ENCODE measurements at places on chromosomes 6 and 20.

- DNase-seq, result peak; percentile 54
These were observed 29.3 kb downstream of the DOP1A start for GRCh38 chr6:83096791-83097190.

GRCh38 chr20:34536798-34537394 is 20.7 kb downstream of the DYNLRB1 start:
- DNase-seq, result no peak

- DNase-seq, result no peak
These were observed 19.7 kb upstream of the NTSR1 start for GRCh38 chr20:62688855-62689460.

DNA sequence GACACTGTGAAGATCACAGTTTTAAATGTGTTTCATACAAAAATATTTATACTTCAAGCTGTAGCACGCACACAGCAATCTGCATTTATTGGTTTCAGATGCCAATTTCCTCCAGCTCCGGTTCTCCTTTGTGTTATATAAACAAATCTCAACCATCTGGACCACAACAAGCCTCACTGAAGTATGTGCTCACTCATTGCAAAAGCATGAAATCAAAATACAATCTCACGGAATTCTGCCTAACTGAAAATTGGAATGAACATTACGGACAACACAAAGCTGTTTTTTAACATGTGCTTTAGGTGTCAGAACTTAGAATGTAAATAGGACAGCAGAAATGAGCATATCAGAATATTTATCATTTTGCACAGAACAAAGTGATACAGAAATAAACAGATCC is 38.0 kb downstream of the RCAN2 start:
- peak; percentile 73 for DNase-seq

GRCh38 chr20:17835934-17836300 is 132.7 kb downstream of the SNX5 start:
- peak; percentile 18 for DNase-seq

- DNase-seq, result no peak
These were observed 84.0 kb upstream of the SALL4 start for GRCh38 chr20:51886341-51886740.

DNA sequence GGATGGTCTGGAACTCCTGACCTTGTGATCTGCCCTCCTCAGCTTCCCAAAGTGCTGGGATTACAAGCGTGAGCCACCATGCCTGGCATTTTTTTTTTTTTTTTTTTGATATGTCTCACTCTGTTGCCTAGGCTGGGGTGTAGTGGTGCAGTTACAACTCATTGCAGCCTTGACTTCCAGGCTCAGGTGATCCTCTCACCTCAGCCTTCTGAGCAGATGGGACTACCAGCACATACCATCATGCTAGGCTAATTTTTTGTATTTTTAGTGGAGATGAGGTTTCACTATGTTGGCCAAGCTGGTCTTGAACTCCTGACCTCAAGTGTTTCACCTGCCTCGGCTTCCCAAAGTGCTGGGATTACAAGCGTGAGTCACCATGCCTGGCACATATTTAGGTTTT is 34.3 kb downstream of the PHF20 start:
- no peak for DNase-seq

DNA sequence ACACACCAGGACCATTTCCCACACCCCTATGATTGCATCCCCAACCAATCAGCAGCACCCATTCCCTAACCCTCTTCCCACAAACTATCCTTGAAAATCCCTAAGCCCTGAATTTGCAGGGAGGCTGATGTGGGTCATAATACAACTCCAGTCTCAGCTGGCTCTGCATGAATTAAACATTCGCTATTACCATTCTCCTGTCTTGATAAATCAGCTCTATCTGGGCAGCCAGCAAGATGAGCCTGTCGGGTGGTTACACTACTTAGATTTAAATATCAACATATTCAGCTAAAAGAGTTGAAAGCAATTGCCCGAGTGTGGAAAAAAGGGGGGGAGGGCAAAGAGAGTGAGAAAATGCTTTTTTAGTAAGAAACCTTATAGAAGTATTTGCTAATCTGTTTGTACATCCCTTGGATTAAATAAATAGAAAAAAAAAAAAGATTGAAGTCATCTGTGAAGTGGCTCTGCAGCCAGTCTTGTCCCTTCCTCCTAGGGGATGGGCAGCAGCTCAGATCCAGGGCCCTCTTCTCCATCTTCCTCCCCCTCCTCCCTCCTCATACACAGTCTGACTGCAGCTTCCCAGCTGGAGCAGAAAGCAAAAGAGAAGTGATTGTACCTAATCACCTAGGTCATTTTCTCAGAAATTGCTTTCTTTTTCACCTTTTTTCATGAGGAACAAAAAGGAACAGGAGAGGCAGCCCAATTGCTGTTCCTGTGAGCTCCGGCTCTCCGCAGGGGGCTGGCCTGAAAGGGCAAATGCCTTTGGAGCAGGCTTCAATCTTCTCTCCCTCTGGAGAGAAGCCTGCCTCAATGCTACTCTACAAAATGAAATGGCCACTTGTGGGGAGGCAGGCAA is 356.6 kb upstream of the SULF2 start:
- DNase-seq, result no peak

GRCh38 chr6:49342410-49342809 is 120.6 kb downstream of the MMUT start:
- no peak for DNase-seq

GRCh38 chr20:40506537-40506939 is 182.5 kb downstream of the MAFB start:
- DNase-seq, result peak; percentile 96

- DNase-seq, result peak; percentile 16
These were observed 14.5 kb upstream of the CYP24A1 start for GRCh38 chr20:54188132-54188849.

- no peak for DNase-seq
These were observed 1067.5 kb upstream of the MAP3K7 start for GRCh38 chr6:91654357-91654756.

DNA sequence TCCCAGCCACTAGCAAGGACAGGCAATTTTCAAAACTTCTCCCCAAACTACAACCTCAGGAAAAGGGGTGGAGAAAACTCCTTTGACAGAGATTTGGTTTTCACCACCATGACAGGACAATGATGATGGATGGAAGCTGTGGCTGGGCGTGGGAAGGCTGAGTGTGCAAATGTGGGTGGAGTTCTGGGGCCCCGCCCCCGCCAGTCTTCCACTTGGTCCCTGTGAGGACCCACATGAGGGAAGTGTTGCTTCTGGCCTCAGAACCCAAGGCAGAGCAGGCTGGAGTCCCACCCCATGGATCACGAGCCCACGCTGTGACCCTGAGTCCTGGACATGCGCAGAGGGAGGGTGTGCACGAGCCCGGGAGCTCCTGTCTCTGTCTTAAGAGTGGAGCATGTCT is 21.5 kb upstream of the MRGBP start:
- no peak for DNase-seq

- DNase-seq, result no peak
These were observed 349.2 kb downstream of the ZFAND3 start for GRCh38 chr6:38168699-38169098.

- no peak for DNase-seq
These were observed 94.9 kb downstream of the OGFRL1 start for GRCh38 chr6:71383476-71383875.

DNA sequence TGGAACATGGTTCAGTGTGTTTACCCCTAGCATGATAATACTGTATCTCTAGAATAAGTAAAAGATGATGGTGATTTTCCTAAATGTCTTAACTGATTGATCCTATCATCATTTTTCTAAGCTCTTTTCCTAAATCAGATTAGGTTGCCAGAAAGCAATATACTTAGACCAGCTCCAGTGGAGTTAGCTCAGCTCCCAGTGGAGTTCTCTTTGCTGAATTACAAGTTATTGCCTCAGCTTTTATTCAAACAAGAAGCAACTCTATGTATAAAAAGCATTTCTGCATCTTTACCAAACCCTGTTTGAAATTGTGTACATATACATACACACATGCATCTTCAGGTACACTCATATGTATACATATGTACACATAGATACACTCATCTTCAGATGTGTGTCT is 44.9 kb downstream of the SNX9 start:
- peak; percentile 23 for DNase-seq
